ENCODE measurements at places on chromosomes 7 and 10. TPM values are rescaled to one million over a fixed set of nuclear protein-coding genes. Genes with fewer than 3 reads are reported as not detected.
A peak's percentile ranks its signal among the peaks of the same experiment; 100 is the strongest.

The PNLIPRP1 gene
- total RNA-seq, result not detected

The CNPY1 gene
- total RNA-seq, result not detected

The IGF2BP3 gene
- 0.16 TPM for total RNA-seq

The CYP26C1 gene
- total RNA-seq, result not detected

DNA sequence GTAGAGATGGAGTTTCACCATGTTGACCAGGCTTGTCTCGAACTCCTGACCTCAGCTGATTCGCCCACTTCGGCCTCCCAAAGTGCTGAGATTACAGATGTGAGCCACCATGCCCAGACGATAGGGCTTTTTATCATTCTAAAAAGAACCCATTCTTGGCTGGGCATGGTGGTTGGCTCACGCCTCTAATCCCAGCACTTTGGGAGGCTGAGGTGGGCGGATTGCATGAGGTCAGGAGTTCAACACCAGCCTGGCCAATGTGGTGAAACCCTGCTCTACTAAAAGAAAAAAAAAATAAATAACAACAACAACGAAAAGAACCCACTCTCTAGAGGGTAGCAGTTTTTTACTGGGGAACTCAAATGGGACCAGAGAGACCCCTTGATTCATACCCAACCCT is 112.7 kb downstream of the PLXDC2 start:
- no peak for DNase-seq

DNA sequence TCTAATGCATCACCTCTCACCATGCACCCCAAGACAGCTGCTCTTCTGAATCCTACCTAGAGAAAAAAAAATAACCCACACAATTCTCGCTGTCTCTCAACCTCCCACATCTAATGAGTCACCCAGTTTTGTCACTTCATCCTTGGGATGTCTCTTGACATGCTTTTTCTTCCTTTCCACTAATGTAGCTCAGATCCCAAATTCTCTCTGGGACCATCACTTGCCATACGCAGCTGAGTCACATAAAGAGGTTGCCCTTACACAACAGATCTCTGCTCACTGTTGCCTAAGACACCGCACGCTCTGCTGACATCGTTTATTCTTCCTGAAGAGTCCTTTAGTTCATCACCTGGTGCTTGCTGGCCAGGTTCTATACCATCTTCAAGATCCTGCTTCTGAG is 606.0 kb upstream of the GALNT17 start:
- no peak for DNase-seq

GRCh38 chr10:61115897-61116296 is 171.9 kb upstream of the RHOBTB1 start:
- no peak for DNase-seq

DNA sequence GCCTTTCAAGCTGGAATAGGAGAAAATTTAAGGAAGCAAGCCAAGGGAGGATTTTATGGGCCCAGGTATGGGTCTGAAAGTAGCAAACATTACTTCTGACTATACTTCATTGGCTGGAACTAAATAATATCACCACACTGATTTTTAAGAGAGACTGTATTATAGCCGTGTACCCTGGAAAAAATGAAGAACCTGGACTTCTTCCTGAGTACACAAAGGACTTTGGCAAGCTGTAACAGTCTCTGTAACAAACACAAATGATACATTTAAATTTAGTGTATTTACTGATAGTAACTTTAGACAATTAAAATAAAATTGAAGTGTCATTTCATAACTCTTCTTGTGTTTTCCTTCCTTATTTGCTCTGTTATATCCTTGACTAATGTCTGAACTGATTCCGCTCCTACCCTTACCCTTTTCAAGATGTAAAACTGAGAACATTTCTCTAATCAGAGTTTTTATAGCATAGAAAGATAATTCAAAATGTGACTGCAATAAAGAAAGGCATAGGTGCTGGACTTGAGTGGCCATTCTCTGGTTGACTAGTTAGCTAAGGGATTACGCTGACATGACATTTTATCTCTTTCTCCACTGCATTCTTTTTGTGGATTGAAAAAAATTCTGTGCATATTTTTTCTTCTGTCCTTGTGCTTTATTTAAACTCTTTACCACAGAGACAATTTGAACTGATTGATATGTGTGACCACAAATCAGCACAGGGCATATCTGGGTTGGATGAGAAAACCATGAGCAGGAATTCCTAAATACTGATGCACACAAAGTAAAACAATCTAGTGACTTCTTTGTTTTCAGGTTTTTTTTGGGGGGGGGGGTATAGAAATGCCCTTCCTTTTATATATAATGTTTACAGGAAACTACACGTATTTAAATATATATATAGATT is 349.7 kb downstream of the MDFIC start:
- DNase-seq, result no peak

GRCh38 chr10:17605936-17606335 is 11.2 kb downstream of the HACD1 start:
- DNase-seq, result no peak

GRCh38 chr7:8391353-8392062 is 41.9 kb upstream of the NXPH1 start:
- no peak for DNase-seq

DNA sequence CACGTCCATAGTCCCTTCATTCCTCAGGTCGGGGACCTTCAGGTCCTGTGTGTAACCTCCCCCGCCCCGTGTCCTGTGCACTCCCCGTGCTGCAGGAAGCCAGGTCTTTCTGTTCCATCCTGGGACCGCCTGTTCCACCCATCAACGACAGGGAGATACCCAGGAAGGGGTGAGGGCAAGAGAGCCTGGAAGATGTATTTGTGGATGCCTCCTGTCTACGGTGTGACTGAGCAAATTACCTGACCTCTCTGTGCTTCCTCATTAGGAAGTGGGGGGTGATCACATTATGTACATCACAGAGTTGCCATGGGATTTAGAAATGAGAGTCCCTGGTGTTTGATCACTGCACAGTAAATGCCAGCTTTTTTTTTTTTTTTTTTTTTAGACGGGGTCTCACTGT is 46.3 kb downstream of the GRID2IP start:
- DNase-seq, result no peak

- DNase-seq, result no peak
These were observed 724.2 kb upstream of the CELF2 start for GRCh38 chr10:10293481-10293951.

GRCh38 chr10:129532838-129533237 is 65.8 kb downstream of the MGMT start:
- peak; percentile 54 for DNase-seq

DNA sequence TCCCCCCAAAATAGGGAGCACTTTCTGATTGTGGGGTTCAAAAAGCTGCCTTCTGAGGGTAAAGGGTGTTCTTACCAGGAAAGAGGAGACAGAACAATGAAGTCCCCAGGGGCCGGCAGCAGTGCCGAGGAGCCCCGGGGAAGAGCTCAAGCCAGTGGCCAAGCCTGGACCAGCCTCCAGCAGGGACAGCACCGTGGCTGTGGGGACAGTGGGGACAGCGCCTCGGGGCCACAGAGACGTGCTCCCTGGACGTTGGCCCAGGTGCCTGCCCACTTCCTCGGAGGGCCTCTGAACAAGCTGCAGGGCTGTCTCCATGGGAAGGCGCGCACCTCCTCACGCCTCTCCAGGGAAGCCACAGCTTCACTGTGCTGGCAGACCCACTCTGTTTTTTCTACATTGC is 312.6 kb downstream of the PTPRN2 start:
- peak; percentile 74 for DNase-seq

DNA sequence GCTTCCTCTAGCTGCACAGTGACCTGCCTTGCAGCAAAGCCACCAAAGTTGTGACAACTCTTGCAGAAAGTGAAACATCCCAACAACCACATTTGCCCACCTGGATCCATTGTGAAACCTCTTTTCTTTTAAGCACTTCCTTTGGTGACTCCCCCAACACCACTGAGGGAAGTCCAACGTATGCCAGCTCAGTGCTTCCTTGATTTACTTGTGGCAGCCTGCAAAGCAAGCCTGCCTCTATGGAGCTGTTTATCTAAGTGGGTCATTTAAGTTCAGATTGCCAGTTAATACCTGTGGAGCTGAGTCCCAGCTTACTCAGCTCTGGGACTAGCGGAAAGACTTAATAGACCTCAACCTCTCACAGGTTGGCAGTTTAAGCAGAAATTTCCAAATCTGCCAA is 230.8 kb upstream of the GHITM start:
- no peak for DNase-seq

DNA sequence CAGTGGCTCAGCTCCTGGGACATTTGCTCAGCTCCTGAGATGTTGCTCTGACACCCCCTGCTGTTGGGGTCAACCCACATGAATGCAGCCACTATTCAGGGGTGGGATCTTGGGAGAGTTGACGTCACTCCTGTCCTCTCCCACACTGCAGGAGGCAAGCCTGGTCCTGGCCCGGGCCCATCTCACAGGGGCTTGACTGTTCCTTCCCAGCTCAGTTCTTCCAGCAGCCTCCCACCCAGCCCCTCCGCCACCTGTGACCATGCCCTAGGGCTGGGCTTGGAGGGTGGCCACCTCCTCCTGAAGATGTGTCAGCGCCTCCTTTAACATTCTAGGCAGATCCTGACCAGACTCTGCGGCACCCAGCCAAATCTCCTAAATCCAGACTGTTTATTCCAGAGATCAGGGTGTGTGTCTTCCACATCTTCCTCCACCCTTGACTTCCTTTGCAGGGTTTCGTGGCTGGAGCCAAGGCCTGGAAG is 19.1 kb upstream of the OPALIN start:
- peak; percentile 75 for DNase-seq

DNA sequence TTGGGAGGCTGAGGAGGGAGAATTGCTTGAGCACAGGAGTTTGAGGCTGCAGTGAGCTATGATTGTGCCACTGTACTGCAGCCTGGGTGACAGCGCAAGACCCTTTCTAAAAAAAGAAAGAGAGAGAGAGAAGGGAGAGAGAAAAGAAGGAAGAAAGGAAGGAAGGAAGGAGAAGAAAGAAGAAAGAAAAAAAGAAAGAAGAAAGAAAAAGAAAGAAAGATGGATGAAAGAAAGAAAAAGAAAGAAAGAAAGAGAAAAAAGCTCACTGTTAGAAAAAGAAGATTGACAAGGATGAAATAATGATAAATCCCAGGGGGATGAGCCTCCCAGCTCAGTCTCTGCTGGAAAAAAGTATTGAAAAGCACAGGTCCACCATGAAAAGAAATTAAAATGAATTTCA is 22.8 kb upstream of the CARD11 start:
- no peak for DNase-seq

All from cardiac septum (tissue), 1 donor.